ENCODE measurements at places on chromosomes 11 and 22.

DNA sequence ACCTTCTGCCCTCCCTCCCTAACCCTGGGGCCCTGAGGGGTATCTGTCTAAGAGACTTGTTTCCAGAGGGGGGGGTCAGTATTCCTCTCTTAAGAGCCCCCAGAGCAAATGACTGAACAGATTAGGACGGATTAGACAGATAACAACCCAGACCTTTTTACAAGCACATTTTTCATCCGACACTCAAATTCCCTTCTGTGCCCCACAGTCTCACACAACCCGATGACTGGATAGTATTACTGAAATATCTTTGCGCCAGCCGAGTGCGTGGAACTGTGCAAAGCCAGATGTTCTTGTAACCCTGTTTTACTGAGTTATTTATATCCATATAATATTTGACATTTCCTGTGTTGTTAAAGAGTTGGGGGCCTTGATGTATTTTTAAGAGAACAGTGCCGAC is 30.9 kb upstream of the FLI1 start:
- DNase-seq, result no peak

DNA sequence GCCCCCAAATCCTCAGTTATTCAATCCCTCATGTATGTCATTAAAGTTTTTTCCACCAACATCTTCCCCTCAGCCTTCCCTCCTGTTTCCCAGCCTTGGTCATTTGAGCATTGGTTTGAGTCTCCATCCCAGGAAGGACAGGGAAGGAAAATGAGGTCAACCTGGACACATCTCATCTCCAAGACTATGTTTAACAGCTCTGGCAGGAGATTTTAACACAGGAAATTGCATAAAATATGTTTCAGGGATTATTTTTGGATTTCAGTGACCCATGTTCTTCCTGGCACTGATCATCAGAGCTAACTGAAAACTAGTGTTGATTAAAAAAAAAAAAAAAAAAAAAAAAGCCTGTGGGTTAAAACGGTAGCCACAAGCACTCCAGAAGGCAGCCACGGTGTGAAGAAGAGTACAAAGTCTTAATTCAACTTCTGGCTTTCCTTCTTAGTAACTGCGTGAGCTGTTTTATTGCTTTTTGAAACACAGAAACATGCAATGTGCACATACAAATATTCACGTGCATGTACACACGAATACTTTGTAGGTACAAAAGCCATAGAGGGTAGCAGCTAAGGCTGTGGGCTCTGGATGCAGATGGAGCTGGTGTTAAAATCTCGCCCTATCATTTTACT is 164.4 kb upstream of the DDI1 start:
- DNase-seq, result no peak

DNA sequence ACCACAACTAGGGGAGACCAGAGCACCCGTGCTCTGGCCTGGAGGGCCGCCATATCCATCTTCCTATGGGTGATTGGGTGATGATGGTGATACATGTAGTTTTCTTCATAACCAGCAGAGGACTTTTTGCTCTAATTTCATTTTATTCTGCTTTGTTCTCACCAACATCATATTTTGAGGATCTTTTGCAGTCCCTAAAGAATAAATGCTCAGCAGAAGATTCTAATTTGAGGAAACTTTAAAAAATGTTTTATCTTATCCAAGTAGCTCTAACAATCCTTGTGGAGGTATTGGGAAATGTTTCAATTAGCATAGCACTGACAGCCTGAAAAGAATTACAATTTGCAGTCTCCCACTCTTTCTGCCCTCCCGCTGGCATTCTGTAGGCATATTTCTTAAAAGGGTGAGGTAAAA is 544.0 kb downstream of the NTM start:
- DNase-seq, result no peak

DNA sequence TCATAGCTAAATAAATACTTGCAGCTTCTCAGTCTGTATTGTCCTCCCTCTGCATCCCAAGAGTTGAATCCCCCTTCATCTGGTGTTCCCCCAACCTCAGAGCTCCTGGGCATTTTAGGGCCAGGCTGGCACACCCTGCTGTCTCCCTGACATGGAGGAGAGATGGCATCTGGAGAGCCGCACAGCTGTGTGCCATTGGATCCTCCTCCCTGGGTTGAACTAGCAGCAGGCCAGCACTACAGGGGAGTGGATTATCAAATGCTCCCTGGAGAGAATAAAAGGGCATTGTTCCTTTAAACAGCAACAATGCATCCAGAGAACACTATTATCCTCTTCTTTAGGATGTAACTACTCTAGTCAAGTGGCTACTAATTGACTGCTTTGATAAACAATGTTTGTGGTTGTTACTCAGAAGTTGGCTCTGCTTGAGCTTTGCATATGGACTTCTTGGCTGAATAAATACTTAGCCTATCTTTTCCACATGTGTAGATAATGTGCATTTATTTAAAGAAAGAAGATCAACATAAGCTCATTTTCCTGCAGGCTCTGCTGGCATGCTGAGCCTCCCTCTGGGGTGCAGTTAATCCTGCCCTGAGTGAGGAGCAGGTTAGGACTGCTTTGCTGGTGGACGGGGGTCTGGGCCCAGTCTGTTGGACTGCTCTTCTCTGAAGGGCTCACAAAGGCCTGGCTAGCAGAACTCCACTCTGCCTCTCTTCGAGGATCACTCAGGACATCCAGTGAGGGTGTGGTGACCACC is 897.2 kb downstream of the TBC1D22A start:
- DNase-seq, result no peak

GRCh38 chr11:14907411-14908213 is 15.6 kb upstream of the CYP2R1 start:
- peak; percentile 88 for DNase-seq

DNA sequence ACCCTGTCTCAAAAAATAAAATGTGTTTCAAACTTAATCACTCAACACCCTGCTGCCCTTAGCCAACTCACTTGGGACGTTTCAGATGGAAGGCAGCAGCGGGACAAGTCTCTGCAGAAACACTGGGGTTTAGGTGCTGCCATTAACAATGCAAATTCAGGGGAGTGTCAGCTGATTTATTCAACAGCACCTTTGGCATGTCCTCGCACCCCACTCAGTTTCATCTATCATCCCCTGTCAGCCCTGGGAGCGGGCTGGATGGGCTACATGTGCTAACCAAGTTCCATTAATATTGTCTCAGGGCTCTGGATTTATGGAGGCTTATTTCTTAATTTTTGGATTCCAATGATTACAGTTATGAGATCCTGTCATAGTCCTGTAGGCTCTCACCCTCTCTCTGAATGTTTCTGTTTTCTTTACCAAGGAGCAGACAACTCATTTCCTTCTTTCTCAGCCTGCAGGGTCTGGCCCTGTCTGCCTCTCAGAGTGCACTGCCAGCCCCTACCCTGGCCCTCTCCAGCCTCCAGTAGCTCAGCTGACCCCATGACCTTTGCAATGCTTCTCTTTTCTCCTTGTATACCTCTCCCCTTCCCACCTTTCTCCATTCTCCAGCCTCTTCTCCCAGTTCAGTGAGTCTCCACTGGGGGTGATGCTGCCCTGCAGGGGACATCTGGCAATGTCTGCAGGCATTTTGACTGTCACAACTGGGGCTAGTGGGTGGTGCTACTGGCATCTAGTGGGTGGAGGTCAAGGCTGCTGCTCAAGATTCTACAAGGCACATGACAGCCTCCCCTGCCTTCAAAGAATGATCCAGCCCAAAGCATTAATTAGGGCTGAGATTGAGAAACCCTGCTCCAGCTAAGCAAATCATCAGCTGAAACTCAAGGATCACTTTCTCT is 79.0 kb downstream of the APIP start:
- DNase-seq, result peak; percentile 29

DNA sequence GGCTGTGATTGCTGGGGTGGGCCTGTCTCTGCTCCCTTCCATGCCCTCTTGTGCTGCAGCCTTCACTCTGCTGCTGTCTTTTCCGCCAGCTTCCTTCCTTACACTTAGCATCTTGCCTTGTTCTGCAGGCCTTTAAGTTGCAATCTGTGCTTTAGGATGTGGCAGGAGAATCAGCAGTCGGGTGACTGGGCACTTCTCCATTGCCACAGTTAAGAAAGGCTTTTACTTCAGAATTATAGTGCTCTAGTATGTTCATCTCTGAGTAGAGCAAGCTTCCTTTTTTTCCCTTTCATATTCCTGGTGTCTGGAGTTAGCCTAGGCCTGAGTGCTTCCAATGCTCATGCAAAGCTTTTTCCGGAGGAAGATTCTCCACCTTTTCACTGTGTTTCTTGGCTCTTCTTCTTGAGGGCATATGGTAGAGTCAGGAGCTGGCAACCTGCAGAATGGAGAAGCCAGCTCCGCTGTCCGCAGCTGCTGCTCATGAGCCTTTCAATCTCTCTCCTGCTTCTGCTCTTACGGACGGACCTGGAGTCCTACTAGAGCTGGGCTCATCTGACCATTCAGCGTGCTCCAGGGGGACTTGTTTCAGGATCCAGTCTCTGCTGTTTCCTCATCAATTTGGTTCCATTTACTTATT is 20.2 kb downstream of the PPP6R2 start:
- no peak for DNase-seq

DNA sequence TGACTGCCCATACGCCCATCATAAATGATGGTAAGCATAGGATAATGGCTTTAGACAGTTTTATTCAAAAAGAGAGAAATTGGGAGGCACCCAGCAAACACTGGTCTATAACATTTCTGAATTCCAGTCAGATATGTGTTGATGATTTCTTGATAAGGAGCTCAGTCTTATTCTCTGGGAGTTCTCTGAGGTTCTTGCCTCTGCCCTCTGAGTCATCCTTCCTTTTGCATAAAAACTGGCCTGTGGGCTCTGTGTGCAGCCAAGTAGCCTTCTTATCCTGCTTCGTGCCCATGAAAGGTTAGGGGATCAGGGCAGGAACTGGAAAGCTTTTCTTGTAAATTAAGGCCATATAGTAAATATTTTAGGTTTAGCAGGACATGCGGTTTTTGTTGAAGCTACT is 48.9 kb downstream of the FAR1 start:
- DNase-seq, result peak; percentile 22

DNA sequence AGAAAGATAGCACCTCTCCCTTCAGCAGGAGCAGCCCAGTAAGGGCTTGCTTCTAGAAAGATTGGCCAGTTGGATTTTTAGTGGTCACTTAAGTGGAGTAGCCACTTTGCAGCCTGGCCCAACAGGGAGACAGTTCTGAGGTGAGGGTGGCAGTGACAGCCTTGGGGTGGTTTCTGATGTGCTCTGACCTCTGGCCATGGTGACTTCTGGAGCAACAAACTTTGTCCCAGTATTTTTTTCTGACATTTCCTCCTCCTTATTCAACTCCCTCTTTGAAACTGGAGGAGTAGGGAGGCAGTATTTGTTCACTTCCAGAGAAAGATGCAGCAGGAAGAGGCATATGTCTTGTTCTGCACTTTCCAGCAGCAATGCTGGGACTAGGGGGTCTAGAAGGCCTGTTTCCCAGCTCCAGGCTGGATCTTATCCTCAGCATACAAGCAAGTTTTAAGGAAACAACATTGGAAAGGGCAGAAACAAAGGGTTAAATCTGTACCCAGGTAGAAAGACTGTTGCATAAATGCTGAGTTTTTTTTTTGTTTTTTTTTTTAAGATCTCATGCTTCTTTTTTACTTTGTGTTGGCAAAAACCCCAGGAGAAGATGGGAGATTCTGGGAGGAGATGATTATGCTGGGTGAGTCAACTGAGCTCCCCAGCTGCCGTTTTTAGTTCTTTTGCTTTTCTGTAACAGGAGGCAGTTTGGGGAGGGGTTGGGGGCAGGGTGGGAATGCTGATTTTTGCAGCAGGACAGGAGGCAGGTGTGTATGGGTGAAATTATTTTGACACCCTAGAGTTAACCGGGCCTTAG is 37.2 kb downstream of the RCOR2 start:
- no peak for DNase-seq

- DNase-seq, result no peak
These were observed 2.9 kb upstream of the MRGPRG start for GRCh38 chr11:3221408-3222002.

- no peak for DNase-seq
These were observed 4.2 kb downstream of the VPS26B start for GRCh38 chr11:134228625-134229024.

DNA sequence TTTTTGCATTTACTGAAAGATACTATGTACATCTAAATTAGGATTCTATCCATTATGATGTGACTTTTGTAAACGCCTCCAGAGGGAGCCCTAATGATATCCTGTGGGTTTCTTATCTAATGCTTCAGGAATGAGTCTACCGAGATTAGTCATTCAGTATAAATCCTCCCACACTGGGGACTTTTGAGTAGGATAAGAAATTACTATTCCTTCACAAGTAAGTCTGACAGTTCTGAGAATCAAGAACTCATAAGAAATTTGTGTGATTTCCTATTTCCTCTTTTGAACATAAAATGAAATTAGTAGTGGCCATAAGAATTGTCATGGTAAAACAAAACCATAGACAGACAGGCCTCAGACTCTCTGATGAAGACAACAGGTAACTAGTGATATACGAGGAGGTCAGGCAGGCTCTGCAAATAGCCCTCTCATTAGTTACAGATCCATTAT is 10.0 kb upstream of the OR5M1 start:
- peak; percentile 91 for DNase-seq

DNA sequence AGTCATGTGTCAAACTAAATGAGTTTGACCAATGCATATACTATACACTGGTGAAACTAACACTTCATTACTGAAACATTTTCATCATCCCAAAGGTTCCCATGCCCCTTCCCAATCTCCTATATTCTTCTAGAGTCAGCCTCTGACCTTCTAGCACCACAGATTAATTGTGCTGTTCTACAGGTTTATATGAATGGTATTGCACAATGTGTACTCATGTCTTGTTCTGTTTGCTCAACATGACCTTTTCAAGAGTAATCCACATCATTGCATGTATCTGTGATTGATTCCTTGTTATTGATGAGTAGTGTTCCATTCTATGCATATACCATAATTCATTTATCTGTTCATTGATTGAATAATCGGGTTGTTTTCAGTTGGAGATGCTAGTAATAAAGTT is 7.5 kb upstream of the OR8G1 start:
- peak; percentile 13 for DNase-seq

DNA sequence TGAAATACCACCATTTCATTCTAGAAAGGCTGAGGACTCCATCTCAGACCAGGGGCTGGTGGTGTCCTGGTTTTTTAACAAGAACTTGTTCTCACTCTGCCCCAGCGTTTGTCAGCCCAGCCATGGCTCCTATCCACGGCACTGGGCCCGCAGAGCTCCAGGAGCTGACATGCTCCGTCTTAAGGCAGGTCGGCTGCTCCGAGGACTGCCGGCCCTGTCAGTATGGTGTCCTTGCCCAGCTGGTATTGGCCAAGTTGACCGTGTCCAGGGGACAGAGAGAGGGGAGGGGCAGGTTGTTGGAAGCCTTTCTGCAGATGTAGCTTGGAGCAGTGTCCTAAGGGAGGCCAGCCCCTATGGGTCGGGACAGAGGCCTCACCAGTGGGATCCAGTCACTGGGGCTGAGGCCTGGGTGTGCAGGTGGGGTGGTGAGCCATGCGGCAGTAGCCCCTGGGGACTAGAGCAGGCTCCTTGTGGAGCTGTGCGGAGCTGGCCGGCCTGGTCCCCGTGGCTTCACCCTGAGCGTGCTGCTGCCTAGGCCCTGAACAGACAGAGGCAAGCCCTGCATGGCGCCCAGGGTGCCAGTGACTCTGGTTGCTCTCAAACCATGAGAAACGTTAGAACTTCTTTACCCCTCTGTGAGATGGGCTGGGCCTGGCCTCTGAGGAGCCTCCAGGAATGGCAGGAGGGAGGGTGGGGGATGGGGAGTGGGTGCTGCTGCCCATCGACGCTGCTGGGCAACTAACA is 39.9 kb upstream of the KCNQ1OT1 start:
- DNase-seq, result no peak

DNA sequence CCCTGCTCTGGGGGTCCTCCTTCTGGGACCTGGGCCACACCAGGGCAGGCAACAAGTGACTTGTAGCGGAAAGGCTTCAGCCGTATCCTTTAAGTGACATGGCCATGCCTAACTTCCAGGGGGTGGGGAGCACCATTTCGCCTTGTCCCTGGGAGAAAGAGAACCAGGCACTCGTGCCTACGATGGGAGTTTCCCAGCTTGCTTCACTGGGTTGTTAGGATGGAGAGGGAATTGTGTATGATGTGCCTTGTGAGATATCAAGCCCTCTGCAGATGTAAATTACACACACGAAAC is 151.4 kb downstream of the CACNA1I start:
- DNase-seq, result no peak
